ENCODE measurements at places on chromosomes 2 and 18.

DNA sequence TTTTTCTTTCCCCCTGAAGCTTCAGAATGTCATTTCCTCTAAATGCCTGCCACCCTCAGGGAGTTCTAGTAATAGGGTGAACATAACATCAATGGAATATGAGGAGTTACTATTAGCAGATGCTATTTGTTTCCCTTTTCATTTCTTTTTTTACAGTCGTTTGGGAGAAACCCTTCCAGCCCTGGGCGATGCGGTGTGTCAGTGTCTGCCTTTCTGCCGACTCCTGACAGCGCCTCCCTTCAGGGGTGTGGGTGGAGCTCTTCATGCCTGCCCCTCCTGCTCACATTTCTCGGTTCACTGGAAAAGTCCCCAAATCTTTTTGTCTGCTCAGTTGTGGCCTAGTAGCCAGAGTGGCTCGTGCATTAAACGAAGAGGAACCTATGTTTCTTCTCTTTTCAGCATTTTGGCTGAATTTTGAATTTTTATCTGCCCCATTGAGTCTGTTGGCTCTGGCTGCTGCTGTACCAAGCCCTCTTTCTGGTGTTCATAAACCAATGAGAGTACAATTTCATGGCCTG lies 72.3 kb downstream of the FMNL2 start:
- DNase-seq, result no peak

- no peak for DNase-seq
Observed at GRCh38 chr18:50853863-50854271, 25.1 kb upstream of the ME2 start.

DNA sequence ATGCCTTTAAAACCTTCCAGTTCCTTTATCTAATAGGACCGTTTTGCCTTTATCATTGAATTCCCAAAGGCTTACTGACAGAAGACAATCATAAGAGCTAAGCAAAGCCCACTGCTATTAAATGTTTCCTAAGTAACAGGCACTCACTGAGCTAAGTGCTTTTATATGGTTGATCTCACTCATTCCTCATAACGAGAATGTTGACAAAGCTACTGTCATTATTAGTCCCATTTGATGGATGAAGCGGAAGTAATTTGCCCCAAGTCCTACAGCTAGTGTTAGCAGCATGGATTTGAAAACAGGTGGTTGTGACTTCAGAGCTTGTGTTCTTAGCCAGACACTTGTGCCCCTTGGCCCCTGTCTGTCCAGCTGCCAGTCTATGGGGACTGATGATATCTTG lies 134.8 kb upstream of the SERPINE2 start:
- DNase-seq, result peak; percentile 99

- DNase-seq, result no peak
Observed at GRCh38 chr18:42901161-42901560, 214.3 kb downstream of the RIT2 start.

GRCh38 chr2:221500501-221501209 lies 71.4 kb downstream of the EPHA4 start:
- no peak for DNase-seq

Measured in NCI-H1436 treated with DMSO at 0.1 percent for 48 hours (cell line).